ENCODE measurements at places on chromosomes 2 and 18.

GRCh38 chr2:24813691-24814137 is 20.5 kb downstream of the CENPO start:
- DNase-seq: no peak

DNA sequence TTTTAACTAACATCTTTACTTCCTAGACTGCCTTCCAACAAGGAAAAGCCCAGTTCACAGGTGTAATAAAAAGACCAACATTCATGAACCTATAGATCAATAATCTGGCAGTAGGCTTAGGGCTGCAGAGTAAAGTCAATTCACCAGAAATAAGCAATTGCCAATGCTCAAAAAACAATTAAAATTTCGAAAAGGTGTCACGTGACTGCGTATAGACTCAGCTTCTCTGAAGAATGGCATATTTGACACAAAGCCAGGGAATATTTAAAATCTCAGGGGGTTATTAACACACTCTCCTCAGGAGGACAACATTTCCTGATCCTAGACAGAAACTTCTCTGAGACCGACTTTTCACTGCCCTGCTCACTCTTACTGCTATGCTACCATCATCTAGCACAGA is 245.2 kb upstream of the LRATD1 start:
- DNase-seq: no peak

- no peak for DNase-seq
These were observed 47.4 kb upstream of the NXPH2 start for GRCh38 chr2:138827426-138828054.

- DNase-seq: no peak
These were observed 747.4 kb upstream of the SLC8A1 start for GRCh38 chr2:41199334-41199733.

DNA sequence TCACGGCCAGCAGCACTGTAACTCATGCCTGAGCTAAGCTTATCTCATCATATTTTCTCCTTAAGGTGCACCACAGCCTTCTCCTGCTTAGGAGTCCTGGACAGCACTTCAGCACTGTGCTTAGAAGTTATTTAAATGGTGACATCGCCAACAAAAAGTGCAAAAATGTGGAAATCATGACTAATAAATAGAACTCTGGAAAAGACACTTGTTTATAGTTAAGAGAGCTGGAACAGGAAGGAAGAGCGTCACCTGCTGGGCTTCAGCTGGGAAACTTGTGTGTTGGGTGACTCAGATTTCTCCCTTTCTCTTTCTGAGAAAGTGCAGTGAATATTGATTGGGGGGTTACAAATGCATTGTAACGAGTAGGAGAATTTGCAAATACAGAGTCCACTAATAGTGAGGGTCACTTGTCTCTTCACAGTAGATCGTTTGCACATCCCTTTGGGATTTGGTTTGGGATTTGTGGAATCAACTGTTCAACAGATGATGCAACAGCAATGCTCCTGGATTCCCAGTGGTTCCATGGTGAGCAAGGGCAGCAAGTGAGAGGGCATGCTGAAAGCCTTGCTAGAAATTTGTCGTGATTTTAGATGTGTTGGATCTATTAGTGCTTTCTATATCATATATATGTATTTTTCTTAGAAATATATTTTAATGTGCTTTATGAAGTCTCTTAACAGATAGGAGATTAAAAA is 84.2 kb downstream of the DOK6 start:
- DNase-seq: no peak

GRCh38 chr2:149561309-149561926 is 26.2 kb downstream of the MMADHC start:
- DNase-seq: no peak

Measured in activated CD4-positive, CD25-positive, alpha-beta regulatory T cell treated with anti-CD3 and anti-CD28 coated beads, Interleukin-2, amount 50 U/mL, for 16 hours (primary cell).